HL-60 (cell line): ENCODE measurements at places on chromosomes 11 and 22.

DNA sequence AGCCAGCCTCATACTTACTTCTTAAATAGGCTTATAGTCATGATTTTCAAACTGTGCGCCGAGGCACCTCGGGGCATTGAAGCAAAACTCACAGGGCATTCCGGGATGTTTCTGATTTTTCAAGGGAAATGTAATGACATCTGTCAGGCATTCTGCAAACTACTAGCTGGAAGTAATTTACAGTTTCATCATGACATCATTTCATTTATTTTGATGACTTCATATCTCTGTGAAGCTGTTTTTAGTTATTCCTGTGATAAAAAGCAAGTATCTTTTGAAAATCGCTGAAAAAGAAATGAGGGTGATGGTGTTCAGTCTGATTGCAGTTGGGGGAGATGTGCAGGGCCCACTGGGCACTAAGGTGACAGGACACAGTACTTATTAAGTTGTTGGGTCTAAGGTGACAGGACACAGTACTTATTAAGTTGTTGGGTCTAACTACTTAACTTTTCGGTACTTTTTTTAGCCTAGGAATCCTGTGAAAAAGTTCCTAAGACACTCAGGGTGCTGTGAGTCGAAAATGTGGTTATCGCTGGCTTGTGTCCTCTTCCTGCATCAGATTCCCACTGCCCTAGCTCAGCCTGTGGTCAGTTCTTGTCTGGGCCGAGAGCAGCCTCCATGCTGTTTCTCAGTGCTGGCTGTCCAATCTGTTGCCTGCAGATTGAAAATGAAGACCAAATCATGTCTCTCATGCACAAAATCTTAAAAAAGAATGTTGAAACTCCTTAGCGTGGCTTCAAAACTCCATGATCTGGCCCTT lies 42.6 kb downstream of the APLP2 start:
- no peak for DNase-seq

- DNase-seq, result no peak
Measured at GRCh38 chr22:37052386-37053309, 1.1 kb downstream of the KCTD17 start.

- no peak for DNase-seq
Measured at GRCh38 chr22:44266796-44267760, 45.7 kb downstream of the SHISAL1 start.

DNA sequence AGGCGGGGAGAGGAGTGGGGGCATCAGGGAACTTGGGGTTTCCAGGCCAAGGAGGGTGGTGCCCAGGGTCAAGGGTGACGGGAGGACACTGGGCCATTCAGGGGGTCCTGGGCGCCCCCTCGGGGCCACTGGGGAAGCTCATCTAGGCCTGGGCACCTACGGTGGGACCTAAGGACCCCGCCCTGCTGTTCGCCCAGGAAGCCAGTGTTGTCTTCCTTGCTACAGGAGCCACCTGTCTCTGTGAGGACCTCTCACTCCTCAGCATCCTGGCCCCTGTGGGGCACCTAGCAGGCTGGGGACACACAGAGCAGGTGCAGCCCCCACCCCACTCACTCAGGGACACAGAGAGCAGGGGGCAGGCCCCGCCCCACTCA lies 191.6 kb downstream of the IGLL1 start:
- no peak for DNase-seq

DNA sequence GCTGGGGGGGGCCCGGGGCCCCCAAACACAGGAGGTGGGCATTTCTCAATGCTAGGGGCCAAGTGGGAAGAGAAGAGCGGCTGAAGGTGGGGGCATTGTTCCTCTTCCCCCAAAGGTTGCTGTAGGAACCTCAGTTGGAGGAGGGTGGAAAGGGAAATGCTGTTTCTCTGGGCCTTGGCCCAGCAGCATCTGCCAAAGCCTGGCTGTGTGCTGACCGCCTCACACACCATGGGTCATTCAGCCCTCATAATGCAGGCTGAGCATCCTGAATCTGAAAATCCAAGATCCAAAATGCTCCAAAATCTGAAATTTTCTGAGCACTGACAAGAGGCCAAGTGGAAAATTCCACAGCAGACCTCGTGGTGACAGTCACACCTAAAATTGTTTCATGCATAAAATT lies 49.0 kb upstream of the BID start:
- no peak for DNase-seq

- peak; percentile 77 for DNase-seq
Measured at GRCh38 chr11:18243783-18244362, 4.6 kb downstream of the SAA2 start.

GRCh38 chr22:21937041-21937820 lies 15.4 kb downstream of the PPM1F start:
- DNase-seq, result peak; percentile 55

DNA sequence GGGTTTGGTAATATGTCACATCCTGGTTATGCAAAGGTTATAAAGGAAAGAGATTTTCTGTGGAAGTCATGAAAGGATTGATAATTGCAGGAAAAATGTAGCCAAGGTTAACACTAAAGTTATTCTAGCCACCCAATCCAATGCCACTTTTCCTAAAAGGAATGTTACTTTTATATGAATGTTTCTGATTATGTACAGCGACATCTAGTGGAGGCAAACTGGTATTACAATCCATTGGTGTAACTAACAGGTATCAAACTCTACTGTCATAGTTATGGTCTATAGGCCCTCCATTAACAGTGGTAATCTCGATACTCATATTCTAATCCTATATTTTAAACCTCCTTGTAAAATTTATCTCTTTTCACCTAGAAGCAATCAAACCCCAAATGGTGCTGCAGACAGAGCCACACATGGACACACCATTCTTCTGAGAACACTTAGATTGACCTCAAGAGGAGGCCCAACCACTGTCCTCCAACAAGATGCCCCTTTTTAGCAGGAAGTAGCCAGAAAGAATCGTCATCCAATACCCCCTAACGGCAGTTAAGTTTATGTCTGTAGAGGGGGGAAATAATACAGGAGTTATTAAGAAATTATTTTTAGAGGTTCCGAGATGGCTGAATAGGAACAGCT lies 74.9 kb upstream of the RAG2 start:
- DNase-seq, result peak; percentile 12

DNA sequence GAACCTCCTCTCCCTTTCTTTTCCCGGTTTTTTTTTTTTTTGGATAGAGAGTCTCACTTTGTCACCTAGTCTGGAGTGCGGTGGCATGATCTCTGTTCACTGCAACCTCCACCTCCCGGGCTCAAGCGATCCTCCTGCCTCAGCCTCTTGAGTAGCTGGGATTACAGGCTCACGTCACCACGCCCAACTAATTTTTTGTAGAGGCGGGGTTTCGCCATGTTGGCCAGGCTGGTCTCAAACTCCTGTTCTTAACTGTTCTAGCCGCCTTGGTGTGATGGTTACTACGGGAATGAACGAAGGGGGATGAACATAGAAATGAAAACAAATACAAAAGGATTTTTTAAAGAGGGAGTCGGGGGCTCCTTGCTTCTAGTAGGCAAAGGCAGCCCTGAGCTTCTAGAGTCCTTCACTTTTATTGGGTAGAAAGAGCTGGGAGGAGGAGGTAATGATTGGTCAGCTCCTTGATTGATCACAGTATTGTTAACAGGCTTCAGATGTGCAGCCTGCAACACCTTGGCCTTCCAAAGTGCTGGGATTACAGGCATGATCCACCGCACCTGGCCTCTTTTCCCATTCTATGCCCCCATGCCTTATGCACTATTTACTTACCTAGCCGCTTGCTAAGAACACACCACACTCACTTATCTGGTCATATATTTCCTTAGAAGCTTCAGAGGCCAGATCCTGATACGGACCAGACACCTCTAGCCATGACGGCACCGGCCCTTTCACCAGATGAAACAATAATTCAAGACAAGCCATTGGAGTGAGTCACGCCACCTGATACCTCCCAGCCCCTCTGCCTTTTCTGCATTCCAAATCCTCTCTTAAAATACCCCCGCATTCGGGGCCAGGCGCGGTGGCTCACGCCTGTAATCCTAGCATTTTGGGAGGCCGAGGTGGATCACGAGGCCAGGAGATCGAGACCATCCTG lies 20.7 kb downstream of the SUSD2 start:
- DNase-seq, result no peak

DNA sequence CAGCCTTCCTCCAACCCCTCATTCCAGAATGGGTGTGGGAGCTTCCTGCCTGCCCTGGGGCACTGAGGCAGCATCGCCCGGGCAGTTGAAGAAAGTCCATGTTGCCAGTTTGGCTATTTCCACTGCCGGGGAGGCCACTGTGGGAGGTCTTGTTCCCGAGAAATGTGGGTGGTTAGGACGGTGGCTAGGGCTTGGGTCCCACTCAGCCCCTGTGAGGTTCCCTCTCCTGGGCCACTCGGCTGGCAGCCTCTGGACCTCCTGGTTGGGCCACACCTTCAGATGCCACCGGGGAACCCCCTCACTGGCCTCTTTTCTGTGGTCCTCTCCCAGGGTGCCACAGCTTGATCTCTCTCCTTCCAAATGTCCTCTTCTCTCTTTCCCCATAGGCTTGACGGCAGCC lies 5.1 kb upstream of the PPP6R3 start:
- no peak for DNase-seq

DNA sequence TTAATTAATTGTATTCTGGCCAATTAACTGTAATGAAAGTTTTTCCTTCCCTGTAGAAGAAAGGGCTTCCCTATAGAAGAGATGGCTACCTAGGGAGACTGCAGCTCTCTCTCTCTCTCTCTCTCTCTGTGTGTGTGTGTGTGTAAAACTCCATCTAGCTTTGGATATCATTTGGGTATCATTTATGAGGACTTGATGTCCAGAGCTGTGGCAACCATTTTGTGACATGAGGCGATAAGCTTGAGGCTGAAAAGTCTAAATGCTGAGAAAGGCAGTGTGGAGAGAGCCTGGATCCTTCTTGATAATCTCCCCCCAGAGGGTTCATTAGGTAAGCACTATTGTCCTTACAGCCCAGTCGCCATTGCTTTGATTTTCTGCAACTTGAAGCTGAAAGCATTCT lies 30.7 kb upstream of the RASD2 start:
- DNase-seq, result no peak

GRCh38 chr22:50620593-50621355 lies 7.2 kb downstream of the ARSA start:
- no peak for DNase-seq

DNA sequence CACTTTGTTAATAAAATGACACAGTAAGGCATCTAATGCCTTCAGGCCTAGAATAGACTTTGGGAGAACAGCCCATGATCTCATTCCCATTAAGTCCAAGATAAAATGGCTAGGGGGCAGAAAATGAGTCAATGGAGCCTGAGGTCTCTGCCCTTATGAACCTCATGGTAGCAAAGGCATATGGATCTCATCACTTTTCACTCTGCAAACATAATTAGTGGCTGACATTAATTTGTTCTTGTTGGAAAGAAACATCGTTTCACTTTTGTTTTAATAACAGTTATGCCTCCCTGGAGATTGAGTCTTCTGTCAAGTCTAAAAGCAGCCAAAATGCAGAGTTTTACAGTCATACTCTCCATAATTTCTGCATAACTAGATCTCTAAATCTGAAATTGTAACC lies 111.8 kb upstream of the API5 start:
- no peak for DNase-seq
